ENCODE measurements at places on chromosomes 3 and 15.

GRCh38 chr15:35827141-35827540, 281.2 kb upstream of the DPH6 start:
- no peak for DNase-seq

GRCh38 chr3:190303884-190304283, 18.4 kb downstream of the CLDN1 start:
- DNase-seq, result no peak

GRCh38 chr15:40407330-40407990, 1.9 kb downstream of the IVD start:
- no peak for DNase-seq

DNA sequence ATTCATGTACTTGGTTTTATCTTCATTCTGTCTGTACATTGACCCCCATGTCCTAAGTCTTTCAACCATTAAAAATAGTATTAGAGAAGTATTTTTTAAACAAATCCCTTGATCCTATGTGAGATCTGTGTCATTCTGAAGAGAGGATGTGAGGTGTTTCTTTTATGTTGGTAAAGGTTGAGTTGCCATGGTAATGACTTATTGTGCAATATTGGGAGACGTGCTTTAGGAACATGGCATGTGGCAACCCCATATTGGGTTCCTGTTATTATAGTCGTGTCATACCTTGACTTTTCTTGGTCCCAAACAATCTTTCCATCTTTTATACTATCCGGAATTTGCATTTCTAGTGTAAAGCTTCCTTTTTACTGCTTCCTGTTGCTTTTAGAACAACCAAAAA, 203.1 kb downstream of the KCNAB1 start:
- DNase-seq, result no peak
